ENCODE measurements at places on chromosomes 5 and 9.

- no peak for DNase-seq
Observed at GRCh38 chr5:117255211-117256027, 680.8 kb upstream of the SEMA6A start.

GRCh38 chr5:6710070-6710469, 3.2 kb upstream of the TENT4A start:
- DNase-seq, result no peak

DNA sequence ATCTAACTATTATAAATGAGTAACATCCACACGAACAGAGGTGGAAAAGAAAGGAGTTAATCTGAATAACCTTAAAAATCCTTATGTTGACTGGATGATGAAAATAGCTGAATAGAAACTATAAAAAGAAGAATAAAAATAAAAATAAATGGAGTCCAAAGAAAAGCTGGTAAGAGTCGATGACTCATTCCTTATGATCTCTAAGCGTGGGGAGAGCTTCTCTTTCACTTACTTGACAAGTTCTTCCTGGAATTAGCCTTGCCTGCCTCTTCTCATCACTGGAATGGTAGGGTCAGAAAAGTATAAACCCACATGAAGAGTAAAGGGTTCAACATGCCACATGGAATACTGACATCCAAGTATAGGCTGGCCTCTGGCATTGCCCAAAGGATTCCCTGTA, 477.0 kb upstream of the RGMB start:
- DNase-seq, result no peak

- DNase-seq, result no peak
Observed at GRCh38 chr5:151620461-151620840, 29.3 kb upstream of the FAT2 start.

- no peak for DNase-seq
Observed at GRCh38 chr5:56757077-56757476, 58.3 kb upstream of the MAP3K1 start.

DNA sequence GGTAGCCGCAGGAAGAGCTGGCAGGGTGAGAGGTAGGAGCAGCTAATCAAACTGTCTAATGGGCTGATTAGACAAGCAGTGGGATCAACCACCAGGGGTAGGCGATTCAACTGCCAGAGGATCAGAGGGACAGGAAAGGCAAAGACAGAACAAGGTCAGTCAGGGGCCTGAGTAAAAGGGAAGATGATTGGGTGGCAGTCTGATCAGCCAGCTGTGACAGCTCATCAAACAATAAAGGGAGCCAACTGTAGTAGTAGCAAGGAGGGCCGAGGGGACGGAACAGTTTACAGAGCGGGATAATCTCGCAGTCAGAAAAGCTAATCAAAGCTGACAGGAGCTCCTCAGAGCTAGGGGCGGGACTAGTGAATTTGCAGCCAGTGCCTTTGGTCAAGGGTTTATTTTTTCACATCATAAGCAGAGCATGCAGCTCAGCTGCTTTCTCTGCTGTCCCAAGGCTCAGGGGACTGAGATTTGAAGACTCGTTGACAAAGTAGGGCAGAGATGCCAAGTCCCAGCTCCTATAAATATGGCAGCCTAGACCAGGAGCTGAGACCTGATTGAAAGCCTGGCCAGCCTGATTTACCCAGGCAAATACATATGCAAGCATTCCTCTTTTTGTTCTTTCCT, 418.2 kb downstream of the GABRG2 start:
- no peak for DNase-seq

DNA sequence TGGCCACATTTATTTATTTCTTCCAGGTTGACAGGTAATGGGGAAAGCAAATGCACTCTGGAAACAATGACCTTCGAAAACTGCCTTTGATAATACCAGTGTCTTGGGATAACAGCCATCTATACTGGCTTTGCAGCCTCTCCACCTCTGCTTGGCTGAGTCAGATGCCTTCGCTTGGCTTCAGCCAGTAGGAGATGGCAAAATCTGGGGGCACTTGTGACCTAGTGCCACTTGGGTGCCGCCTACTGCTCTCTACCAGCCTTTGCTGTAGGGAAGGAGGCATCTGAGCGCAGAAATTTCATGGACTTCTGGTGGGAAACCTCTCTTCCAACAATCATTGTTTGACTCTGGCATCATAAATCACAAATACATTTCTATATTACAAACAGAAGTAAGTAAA, 21.8 kb downstream of the FYB1 start:
- peak; percentile 53 for DNase-seq

- DNase-seq, result no peak
Observed at GRCh38 chr9:1957856-1958255, 57.3 kb upstream of the SMARCA2 start.

DNA sequence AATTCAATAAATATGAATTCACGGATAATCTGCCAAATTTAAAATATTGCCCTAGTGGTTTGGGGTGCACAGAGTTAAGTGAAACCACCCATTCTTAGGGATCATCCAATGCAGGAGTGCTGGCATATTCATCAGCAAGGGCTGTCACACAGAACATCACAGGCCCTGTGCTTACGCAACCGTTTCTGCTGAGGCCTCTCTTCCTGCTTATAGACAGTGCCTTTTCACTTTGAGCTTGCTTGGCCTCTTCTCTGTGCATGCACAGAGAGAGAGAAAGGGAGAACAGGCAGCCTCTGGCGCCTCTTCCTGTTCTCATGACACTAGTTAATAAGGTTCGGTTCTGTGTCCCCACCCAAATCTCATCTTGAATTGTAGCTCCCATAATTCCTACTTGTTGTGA, 366.3 kb downstream of the ICE1 start:
- no peak for DNase-seq

GRCh38 chr5:93255796-93256195, 325.2 kb downstream of the NR2F1-AS1 start:
- DNase-seq, result no peak

DNA sequence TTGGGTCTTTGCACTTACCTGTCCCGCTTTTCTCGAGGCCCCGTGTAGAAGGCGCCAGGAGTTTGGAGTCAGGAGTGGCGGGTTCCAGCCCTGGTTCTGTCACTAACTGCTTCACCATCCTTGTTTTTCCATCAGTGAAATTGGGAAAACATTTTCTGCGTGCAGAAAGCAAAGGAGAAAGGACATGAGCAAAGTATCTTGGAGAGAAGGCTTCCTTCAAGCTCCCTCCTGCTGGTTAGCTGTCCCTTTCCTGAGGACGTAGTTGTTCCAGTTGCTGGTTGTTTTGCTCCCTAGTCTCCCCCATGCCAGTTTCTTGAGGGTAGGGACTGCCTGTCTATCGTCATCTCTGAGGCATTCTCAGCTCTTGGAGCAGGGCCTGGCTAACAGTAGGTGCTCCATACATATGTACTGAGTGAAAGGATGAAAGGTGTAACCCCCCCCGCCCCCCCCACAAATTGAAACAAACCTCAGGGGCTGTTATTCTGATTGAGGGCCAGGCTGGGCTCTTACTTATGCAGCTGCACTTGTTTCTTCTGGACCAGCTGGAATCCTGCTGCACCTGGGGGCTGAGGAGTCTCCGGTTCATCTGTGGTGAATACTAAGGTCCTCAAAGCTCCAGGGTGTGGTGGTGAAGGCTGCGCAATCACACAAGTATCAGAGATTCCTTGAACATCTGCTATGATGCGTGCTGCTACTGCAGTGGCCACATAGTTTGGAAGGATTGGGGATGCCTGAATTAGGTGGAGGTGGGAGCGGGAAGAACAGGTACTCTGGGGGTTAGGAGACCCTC, 1.0 kb downstream of the SMIM3 start:
- DNase-seq, result no peak

DNA sequence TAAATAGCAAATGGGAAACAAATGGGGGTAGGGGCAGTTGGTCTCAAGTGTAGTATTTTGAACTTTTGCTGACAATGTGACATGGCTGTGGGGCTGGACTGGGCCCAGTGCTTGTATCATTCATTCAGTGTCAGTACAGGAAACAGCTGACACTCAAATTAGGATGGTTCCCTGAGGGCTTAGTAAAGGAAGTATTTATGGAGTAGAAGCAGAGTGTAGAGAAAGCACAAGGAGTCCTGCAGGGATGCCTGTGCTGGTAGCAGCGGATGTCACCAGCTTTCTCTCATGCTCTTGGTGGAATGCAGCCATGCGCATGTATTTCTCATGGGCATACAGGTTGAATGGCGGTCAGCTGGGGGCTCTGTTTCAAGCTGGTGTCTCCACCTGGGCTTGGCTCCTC, 72.9 kb upstream of the SLC44A1 start:
- no peak for DNase-seq

GRCh38 chr9:116673375-116673774, 13.7 kb upstream of the TRIM32 start:
- no peak for DNase-seq

DNA sequence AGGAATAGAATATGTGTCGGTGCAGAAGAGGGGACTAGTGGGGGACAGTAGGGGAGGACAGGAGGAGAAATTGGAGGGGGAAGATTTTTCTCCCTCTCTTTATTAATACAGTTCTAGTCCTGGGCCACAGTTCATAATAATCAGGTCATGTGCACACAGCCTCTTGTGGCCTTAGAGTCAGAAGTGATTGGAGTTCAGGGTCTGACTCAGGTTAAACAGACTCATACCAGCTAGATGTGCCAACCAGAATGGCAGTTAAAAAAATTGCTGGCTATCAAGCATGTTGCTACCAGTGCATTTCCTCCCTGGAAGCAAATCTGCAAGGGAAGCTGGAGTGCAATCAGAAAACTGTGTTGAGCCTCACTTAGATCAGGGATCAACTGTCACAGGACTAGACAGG, 132.7 kb upstream of the MAP1B start:
- no peak for DNase-seq

DNA sequence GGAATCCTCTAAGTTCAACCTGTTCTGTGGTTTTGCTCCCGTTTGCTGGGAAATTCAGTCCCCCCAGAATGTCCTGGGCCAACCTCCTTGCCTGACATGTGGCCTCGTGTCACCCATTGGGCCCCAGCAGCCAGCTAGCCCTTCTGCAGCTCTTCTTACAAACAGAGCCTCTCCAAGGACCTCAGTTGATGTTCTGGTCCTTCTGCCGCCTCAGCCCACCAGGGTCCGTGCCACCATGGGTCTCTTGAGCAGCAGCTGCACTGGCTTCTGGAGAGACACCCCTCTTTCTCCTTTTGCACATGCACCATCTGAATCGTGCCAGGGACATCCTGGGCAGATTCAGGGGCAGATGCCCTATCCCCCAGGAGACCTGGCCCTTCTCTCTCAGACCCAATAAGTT, 85.0 kb downstream of the LMX1B start:
- no peak for DNase-seq

DNA sequence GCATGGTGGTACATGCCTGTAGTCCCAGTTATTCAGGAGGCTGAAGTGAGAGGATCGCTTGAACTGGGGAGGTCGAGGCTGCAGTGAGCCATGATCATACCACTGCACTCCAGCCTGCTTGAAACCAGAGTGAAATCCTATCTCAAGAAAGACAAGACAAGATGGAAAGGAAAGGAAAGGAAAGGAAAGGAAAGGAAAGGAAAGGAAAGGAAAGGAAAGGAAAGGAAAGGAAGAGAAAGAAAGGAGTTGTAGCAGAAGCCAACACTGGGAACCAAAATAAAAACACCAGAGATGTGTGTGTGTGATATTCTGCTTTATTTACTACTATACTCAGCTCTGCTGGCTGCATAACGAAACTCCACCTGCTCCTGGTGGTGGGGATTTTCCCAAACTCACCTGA, 115.3 kb downstream of the DRD1 start:
- DNase-seq, result no peak

DNA sequence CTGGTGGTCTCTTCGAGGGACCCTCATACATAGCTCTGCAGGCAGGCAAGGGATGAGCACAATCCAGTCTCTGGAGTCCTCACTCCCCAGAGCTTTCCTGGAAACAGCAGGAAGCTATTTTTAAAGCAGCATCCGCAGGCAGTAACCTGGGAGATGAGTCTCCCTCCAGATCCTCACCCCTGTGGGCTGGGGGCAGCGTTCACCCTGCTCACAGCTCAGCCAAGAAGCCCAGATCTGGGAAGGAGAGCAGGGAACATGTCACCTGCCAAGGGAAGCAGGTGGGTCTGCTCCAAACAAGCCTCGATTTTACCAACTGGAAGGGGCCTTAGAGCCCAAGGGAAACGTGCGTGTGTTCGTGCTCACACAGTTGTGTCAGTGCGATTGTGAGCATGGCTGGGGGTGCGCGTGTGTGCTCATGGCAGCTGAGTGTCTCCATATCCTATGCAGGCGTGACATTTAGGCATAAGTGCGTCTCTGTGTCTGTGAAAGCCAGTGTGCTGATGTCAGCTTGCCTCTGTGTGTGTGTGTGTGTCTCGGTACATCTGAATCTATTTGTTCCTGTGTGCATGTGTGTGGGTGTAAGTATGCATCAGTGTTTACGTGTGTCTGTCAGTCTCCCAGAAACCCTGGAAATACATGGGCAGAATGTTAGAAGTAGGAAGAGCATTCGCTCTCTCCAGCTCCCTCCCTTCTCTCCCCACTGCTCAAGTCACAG, 40.6 kb upstream of the CPLX2 start:
- no peak for DNase-seq

DNA sequence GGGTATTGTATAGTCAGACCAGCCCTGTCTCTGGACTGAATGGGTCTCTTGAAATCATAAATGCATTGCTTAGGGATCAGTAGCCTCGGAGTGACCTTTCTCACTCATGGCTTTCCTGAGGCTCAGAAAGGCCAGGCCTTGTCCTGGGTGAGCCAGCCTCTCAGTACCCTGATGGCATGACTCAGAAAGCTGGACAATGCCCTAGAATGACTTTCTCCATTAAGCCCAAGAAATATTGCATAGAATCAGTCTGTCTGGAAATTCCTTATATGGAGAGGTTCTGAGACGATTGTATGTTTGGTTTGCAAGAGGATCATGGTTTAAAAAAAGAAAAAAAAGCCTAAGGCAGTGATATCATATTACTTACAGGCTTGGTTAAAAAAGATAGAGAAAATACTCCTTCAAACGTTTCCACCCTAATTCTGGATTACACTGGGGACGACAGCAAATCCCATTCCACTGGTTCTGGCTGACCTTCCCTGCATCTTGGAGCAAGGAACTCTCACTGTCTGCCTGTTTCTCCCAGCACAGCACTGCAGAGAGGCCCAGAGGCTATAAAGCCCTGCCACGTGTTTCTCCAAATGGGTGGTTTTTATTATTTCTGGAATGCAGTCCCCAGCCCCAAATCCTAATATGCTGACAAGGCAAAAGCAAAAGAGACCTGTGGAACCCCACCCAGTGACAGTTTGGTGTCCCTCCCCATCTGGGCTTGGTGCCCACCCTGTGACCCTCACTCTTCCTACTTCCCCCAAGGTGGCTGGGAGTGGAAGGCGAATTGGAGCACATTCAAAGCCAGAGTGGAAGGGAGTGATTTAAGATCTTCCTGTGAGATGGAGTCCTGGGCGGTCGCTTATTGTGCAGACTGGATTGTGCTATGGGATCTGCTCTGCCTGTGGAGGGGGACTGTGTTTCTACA, 34.4 kb downstream of the MAP1B start:
- no peak for DNase-seq

- no peak for DNase-seq
Observed at GRCh38 chr5:122392824-122393223, 80.8 kb downstream of the SNCAIP start.

GRCh38 chr5:172758077-172758833, 12.7 kb downstream of the DUSP1 start:
- no peak for DNase-seq

GRCh38 chr9:132037458-132037857, 42.2 kb downstream of the MED27 start:
- no peak for DNase-seq

GRCh38 chr5:177361418-177362291, 3.9 kb downstream of the RGS14 start:
- no peak for DNase-seq
